Endothelial cell (in vitro differentiated cells): ENCODE measurements at places on chromosomes 1 and 21.

- DNase-seq, result no peak
These were observed 9.3 kb upstream of the ARHGAP29 start for GRCh38 chr1:94246692-94247137.

DNA sequence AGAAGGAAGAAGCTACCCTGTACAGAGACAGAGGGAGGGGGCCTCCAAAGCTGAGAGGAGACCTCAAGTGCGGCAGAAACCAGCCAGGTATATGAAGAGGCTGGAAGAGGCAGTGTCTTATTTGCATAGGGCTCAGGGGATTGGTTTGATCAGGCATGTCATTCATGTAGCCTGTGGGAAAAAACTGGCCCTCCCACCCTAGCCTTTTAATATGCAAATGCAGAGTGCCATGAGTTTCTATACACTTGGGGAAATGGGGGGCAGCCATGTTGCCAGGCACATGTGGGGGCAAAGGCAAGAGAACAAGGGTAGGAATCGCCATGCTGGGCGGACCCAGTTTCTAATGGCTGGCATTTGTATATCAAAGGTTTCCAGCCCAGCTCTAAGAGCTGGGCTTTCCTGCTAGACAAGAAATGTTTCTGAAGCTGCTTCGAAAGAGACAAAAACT, 172.7 kb downstream of the RASAL2 start:
- no peak for DNase-seq

GRCh38 chr21:43832648-43833047, 32.4 kb upstream of the AGPAT3 start:
- no peak for DNase-seq

DNA sequence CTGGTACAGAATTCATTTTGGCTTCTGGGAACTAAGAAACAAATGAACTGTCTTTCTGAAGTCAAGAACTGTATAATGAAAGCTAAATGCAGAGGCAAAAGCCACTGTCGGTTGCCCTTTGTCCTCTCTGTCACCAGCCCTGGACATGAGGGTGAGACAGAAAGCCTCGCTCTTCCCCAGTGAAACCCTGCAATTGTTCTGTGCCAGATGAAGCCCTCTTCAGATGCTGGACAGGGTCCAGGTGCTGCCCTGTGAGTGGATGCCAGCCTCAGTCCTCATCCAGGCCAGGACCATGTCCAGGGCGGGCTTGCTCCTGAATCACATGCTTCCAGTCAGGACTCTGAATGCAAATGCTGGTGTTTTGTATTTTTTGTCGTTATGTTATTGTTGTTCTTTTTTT, 138.7 kb downstream of the RUNX1 start:
- DNase-seq, result no peak

GRCh38 chr1:99992760-99993467, 23.1 kb downstream of the SLC35A3 start:
- no peak for DNase-seq

- DNase-seq, result no peak
These were observed 213.7 kb upstream of the VAMP3 start for GRCh38 chr1:7557301-7557891.

- DNase-seq, result no peak
These were observed 18.6 kb downstream of the USP24 start for GRCh38 chr1:55196433-55197035.

GRCh38 chr1:246159279-246160227, 347.5 kb downstream of the SMYD3 start:
- no peak for DNase-seq
